Liver (tissue), 10 donors: ENCODE measurements at places on chromosomes 7 and 10.

- no peak for DNase-seq
Observed at GRCh38 chr7:90594751-90595317, 1.3 kb upstream of the CDK14 start.

GRCh38 chr7:75722373-75722772 lies 16.4 kb downstream of the HIP1 start:
- no peak for DNase-seq

- DNase-seq: no peak
Observed at GRCh38 chr7:3120513-3120912, 76.8 kb upstream of the CARD11 start.

- no peak for DNase-seq
Observed at GRCh38 chr7:151396328-151396970, 13.4 kb downstream of the WDR86 start.

GRCh38 chr10:77026148-77026547 lies 611.5 kb downstream of the KCNMA1 start:
- no peak for DNase-seq

GRCh38 chr7:27097686-27098577 lies 2.1 kb upstream of the HOXA1 start:
- no peak for DNase-seq

GRCh38 chr7:2993868-2994267 lies 49.8 kb downstream of the CARD11 start:
- DNase-seq: no peak

- DNase-seq: no peak
Observed at GRCh38 chr7:152121432-152121831, 96.0 kb downstream of the GALNT11 start.

GRCh38 chr7:131219312-131220041 lies 108.2 kb upstream of the MKLN1 start:
- no peak for DNase-seq

- no peak for DNase-seq
Observed at GRCh38 chr10:6165221-6165725, 37.5 kb upstream of the PFKFB3 start.

DNA sequence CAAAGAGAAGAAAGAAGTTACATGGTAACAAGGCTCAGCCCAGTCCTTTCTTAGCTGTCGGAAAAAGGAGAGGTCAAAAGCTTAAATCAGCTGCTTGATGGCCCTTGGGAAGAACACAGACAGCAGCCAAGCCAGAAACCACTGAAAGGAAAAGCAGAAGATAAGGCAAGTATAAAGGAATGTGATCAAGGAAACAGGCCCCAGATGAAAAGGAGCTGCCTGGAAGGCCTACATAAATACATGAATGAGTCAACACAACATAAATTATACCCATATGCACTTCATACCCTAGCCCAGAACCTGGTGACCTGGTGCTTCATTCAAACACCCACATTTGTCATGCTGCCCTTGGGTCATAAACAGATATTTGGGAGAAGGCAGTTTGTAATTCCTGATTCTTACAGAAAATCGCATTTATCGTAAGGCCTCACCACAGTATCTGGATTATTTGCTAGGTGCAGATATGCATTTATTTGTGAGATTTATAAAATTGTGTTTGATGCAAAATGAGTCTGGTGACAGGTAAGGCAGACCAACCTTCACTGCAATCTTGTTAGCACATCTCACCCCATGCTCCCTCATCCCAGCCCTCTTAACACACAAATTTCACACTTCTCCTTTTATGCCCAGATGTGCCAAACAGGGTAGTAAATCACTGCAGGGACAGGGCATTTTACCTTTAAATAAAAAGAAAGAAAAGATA lies 94.9 kb upstream of the KCNIP2 start:
- DNase-seq: no peak

- DNase-seq: no peak
Observed at GRCh38 chr10:115761166-115761565, 511.8 kb downstream of the GFRA1 start.

DNA sequence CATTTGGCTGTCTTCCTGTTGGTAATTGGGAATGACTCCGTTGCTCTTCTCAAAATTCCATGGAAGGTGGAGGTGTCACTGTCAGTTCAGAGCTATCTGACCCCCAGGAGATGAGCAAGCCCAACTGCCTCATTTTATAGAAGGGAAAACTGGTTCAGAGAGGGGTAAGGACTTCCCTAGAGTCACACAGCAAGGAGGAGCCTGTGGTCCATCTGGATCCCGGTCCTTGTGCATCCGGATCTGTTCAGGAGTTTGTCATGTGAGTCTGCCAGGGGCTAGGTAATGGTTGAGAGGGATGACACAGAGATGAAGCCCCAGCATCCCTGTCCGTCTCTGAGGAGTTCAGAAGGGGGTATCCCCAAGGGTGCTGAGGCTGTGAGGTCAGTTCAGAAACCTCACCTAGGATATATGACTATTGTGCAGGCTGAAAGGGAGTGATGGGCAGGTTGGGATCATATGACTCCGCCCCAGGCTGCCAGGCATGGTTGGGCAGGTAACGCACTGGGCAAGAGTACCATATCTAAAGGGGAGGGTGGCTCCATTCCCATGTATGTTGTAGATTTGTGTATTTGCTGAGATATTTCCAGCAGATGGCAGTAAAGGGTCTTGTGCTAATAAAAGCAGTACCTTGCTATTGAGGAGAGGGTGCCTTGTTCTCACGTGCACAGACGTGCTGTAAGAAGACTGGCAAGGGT lies 16.0 kb upstream of the SLC29A3 start:
- DNase-seq: no peak

DNA sequence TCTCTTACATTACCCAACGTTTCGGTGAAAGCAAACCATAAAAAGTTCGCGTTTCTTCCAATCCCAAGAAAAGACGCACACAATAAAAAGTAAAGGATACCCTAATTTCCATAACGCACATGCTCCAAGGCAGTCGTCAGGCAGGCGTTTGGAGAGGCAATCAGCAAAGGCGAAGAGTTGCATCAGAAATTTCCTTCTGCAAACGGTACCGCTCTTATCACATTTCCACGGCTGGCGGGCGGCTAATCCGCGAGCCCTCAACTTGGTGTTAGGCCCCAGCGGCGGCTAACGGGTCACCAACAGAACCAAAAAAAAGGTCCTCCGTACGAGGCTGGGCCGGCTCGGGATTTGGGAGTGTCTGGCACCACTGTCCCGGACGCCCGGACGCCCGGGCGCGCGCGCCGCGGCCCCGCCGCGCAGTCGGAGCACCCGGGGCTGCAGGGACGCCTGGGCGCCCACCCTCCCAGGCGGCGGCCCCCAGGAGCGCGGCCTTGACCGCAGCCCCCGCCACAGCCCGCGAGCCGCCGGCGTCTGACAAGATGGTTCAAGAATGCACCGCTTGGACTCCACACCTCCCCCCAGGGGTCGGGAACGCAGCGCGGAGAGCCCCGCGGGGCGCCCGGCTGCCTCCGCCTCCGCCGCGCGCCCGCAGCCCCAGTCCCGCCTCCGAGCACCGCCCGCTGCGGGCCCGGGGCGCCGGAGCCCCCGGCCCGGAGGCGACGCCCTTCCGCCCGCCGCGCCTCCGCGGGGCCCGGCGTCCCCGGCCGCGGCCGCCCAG lies 9.8 kb upstream of the GRB10 start:
- DNase-seq: peak; percentile 52

DNA sequence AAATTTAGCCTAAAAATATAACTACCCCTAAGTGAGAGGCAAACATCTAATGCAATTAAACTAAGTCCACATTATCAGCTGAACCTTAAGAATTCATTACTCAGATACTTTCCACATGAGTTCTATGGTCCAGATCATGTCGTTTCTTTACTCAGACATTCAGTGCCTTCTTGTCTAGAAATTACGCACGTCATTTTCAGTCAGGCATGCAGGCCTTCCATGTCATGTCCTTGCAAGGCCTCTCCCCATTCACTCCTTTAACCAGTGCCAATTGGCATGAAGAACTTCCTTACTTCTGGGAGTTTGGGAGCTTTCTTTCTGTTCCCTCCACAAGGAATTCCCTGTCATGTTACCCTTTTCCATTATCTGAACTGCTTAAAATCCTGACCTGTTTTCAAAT lies 118.8 kb downstream of the NRP1 start:
- no peak for DNase-seq

DNA sequence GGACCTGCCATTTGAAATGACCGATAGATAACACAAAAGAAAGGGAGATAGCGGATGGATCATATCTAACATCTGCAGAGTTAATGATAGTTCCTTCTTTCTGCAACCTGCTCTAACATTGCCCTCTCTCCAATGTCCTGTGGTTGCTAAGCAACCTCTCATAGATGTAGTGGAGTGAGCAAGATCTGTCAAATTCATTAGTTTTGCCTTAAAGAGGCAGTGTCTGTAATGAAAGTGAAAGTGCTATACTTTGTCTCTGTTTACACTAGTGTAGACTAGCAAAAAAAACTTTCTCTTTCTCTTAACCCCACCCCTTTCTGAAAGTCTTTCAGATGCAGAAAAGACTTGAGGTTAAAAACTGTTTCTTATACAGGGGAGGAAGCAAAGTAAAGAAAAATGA lies 1196.9 kb downstream of the SORCS3 start:
- DNase-seq: no peak

GRCh38 chr10:30282221-30282620 lies 66.9 kb downstream of the MTPAP start:
- DNase-seq: no peak

DNA sequence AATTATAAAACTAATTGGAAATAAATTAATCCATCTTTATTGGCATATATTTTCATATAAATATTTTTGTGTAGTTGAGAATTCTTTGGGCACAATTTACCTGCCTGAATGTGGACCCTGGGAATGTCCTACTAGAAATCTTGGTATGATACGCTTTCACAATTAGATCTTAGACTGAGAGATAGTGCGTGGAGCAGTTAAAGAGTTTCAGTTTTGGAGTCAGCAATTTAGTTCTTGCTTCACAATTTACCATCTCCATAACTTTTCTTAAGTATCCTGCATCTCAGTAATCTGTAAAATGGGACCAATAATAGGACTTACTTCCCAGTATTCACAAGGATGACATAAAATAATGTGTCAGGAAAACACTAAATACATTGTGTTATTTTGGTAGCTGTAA lies 2.0 kb downstream of the MTPN start:
- no peak for DNase-seq

GRCh38 chr7:1691601-1692514 lies 21.8 kb downstream of the ELFN1 start:
- DNase-seq: no peak

DNA sequence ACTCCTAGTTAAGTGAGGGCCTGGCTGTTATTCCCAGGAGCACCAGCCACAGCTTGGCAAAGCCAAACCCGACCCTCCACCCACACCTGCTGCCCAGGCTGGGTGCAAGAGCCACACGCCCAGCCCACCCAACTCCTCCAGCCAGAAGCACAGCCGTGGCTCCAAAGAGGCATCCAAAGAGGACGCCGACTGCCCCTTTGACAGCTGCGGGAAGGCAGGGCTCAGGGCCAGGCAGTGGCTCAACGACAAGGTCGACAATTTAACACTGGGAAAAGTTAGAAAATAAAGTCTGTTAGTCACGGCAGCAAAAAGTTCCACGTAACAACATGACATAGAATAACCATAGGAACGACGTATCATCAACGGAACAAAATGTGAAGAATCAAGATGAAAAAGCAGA lies 54.3 kb downstream of the DPYSL4 start:
- DNase-seq: no peak

- DNase-seq: no peak
Observed at GRCh38 chr7:83413831-83414230, 235.1 kb downstream of the SEMA3E start.

DNA sequence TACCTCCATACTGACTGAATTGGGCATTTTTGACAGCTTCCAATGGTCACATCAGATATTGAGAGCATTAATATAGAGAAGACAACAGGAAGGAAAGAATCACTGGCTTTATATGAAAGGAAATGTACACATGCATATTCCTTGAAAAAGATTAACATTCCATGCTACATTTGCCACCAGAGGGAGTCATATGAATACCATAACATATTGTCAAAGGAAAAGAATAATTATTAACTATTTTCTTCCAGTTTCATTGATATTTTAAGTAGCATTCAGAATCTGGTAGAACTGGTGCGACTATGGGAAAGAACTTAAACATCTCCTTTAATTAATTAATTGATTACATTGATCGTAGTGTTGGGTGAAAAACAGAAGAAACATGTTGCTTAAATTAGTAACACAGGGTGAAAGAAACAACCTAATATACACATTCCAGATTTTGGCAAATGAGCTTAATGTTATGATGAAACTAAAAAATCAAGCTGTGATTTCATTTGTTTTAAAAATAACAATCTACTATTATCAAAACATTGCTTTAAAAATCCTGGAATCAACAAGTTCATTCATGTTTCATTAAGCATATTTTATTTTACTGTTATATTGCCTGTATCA lies 71.5 kb downstream of the GPR85 start:
- no peak for DNase-seq

- DNase-seq: no peak
Observed at GRCh38 chr10:84890706-84891105, 562.3 kb downstream of the CCSER2 start.

DNA sequence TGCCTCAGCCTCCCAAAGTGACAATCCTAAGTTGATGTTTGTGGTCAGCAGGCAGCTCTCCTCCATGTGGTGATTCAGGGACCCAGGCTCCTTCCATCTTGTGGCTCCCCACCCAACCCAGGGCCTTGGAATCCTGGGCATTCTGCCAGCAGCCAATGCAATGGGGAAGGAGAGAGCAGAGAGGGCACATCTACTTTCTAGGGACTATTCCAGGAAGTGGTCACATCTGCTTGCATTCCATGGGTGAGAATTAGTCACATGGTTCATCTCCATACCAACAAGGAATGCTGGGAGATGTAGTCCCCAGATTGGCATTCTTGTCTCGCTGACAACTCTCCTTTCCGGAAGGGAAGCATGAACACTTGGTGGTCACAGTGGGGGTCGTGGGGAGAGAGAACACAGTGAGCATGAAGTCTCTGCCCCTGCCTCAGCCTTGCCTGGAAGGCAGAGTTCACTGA lies 9.9 kb upstream of the SRRM3 start:
- DNase-seq: no peak

- DNase-seq: no peak
Observed at GRCh38 chr7:8003077-8003476, 34.5 kb downstream of the GLCCI1 start.

DNA sequence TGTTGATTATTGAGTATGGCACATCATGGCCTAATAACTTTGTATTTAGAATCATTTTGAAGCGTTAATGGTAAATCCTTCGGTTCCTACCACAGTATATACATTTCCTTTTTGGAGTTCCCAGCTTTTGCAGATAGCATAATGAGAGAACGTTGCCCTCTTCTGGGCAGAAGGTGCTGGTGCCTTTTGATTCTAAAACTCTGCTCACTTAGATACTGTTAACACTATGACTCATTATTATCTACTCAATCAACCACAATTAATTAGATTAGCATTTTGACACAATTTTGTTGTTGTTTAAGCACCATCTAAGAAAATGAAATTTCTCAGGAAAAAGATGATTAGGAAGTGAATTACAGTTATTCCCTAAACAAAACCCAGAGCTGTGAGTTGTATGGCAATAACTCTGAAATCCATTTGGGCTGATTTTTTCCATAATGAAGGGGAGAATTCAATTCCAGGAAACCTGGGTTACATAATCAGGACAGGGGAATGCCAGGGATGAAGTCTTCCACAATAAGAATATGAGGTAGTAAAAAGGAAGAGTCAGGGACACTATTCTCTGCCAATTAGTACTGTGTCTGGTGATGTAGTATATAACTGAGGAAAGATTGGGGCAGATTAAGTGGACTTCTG lies 11.5 kb upstream of the DLD start:
- DNase-seq: no peak

- peak; percentile 66 for DNase-seq
Observed at GRCh38 chr7:112205343-112206237, 609 bp downstream of the DOCK4 start.

- DNase-seq: no peak
Observed at GRCh38 chr10:20971901-20972300, 74.8 kb upstream of the NEBL start.
